Upper lobe of left lung (tissue), 6 donors: ENCODE measurements at places on chromosomes 13 and 19.

- no peak for DNase-seq
These were observed 43.3 kb downstream of the ZNF146 start for GRCh38 chr19:36258028-36258875.

DNA sequence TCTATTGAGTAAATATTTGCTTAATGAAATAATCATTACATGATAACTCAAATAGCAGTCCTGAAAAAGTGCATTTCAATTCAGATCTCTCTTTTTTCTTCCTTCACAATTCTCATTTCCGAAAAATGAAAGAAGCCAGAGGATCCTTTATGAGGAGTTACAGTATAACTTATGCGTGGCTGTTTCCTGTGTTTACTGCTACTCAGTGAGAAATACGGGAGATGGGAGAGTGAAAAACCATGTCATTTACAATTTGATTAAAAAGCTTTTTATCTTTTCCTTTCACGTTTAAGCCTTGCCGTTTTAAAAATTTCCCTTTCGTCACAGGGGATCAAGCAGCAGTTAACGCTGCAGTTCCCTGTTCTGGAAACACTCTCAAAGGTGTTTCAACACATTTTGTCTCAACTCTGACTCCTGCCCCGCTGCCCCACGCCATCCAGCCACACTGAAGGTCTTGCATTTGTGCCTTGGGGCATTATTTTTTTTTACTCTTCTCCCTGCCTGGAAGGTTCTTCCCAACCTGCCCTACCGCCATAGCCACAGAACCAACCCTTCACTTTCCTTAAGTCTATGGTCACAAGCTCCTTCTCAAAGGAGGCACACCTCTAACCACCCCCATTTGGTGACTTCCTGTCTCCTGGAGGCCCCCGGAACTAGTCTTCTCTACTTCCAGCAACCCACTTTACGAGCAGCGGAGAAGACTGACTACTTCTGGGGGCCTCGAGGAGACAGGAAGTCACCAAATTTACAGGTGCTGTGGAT, 17.0 kb downstream of the KL start:
- no peak for DNase-seq

GRCh38 chr13:71624653-71625600, 242.1 kb downstream of the DACH1 start:
- no peak for DNase-seq

- DNase-seq = no peak
These were observed 748.1 kb downstream of the DACH1 start for GRCh38 chr13:71118779-71119364.

DNA sequence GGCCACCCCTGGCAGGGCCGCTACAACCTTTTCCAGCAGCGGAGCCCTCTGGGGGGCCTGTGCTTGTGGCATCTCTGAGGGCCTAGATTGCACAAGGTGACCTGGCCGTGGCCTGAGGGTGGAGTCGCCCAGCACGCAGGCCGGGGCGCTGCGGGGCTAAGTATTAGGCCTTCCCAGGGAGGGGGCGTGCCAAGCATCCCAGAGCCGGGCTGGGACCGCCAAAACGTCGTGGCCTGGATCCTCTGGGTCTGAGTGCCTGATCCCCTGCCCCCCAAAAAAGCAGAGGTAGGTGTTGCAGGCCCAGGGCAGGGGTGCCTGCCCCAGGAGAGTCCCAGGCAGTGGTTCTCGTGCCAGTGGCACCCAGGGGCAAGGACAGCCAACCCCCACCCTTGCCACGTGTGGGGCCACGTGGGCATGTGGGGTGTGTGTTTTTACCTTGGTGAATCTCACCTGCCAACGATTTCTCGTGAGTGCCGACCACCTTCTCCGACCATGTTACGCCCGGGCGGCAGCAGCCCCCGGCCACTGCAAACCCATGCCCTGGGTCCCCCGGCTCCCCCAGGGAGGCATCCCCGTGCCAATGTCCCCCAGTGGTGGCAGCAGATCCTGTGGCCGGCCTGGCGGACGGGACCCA, 12.6 kb upstream of the GNA15 start:
- DNase-seq = peak; percentile 77

DNA sequence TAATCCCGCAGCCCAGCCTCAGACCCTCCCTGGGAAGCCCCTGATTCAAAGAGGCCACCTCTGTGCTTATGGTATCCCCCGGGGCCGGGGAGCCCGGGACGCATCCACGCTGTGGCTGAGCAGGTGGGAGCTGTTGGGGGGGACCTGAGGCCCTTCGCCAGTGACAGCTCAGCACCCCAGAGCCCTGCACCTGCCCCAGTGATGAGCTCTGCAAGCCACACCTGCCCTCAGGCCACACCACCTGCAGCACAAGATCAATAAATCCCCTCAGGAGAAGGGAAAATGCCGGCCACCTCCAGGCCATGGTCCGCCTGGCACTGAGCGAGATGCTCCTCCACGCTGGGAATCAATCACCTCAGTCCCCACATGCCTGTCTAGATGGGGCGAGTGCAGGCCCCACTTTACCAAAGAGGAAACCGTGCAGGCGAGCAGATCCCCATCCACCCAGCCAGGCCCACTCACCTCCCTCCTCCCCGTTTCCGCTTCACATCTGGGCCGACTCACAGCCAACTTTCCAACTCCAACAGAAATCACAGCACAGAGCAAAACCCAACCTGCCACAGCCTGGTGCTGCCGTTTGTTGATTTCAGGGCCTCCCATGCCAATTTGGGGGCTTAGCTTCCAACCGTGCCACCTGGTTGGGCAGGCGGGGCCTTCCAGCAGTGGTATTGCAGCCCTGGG, 12.8 kb downstream of the MOB3A start:
- peak; percentile 62 for DNase-seq

GRCh38 chr19:31890230-31890629, 455.2 kb upstream of the ZNF507 start:
- no peak for DNase-seq

DNA sequence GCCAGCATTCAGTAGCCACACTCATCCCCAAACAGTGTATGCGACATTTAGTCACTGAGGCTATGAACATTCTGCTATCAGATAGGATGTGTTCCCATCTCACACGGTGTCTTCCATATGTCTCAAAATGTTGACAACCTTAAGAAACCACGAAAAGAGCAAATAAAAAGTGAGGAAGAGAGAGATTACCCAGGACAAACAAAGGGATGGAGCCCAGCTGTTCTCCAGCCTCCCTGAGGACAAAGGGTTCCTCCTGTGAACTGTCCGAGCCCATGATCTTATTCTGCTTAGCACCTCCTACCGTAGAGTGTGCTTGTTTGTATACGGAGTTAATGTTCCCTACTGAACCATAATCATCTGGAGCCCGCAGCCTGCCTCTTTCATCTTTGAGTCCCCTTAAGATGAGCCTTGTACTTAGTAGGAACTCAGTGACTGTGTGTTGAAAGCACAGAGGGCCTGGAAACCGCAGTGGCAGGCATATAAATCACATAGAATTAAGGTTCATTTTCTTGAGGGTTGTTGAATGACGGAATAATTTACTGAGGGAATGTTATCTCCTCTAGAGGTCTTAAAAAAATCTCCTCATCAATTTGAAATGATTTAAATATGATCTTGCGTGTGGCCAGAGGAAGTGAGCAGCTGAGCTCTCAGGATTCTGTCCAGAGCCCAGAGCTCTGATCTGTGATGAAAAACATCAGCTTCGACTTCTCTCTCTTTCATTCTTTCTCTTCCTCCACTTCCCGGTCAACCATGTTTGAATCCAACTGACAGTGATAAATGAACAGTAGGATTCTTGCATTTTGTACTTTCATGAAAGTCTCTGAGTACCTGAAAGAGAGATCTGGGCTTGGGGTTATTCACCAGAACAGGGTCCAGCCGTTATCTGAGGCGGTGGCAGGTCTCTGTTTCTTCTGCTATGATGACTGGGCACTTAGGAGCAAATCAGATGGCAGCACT, 200.5 kb downstream of the KLF5 start:
- no peak for DNase-seq

GRCh38 chr13:38766799-38767198, 79.9 kb downstream of the FREM2 start:
- no peak for DNase-seq

GRCh38 chr13:106306748-106307277, 228.6 kb downstream of the EFNB2 start:
- no peak for DNase-seq

- no peak for DNase-seq
These were observed 17.1 kb downstream of the SHISA7 start for GRCh38 chr19:55426042-55426441.

- no peak for DNase-seq
These were observed at the start of gene PRMT1 for GRCh38 chr19:49677231-49677900. TSS of gene PRMT1 (plus strand) at chr19:49677271. CDS start at chr19:49677281, 10 bp downstream.

DNA sequence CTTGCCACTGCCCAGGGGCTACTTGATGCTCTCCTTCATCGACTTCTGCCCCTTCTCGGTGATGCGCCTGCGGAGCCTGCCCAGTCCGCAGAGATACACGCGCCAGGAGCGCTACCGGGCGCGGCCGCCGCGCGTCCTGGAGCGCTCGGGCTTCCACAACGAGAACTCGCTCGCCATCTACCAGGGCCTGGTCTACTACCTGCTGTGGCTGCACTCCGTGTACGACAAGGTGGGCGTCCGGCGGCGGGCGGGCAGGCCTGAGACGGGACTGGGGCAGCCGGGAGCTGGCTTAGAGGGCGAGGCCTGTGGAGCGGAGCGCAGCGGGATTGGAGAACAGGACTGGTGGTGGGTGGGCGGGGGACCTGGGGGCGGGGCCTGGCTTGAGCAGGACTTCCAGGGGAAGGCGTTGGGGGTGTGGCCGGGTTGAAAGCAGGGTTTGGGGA, 12.7 kb upstream of the PSMD8 start:
- peak; percentile 80 for DNase-seq

DNA sequence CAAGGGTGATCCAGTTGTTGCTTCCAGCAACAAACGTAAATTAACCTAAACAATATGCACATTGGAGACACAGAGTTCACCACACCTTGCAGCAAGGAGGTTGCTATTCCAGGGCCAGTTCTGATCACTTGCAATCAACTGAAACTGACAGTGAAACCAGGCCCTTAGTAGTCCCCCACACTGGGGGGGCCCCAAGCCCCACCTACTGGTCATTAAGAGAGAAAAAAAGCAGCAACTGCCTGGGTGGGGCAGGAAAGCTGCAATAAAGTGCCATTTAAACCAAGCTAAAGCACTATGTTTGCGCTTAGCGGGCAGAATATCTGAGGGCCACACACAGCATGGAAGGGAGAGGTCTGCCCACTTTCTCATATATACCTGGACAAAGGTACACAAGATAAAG, 51.5 kb downstream of the ATP7B start:
- DNase-seq = no peak

DNA sequence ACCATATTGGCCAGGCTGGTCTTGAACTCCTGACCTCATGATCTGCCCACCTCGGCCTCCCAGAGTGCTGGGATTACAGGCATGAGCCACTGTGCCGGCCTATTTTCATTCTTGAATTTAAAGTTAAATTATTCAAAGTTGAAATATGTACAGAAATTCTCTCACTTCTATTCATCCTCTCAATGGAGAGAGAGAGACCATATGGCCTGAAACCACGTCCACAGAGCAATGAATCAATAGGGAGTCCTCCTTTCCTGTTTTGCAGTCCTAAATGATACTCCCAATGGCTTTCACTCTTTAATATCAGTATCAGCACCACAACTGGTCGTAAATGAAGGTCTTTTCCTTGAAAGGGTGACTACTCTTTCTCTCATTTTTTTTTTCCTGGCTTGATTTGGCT, 30.5 kb upstream of the KCTD4 start:
- no peak for DNase-seq

DNA sequence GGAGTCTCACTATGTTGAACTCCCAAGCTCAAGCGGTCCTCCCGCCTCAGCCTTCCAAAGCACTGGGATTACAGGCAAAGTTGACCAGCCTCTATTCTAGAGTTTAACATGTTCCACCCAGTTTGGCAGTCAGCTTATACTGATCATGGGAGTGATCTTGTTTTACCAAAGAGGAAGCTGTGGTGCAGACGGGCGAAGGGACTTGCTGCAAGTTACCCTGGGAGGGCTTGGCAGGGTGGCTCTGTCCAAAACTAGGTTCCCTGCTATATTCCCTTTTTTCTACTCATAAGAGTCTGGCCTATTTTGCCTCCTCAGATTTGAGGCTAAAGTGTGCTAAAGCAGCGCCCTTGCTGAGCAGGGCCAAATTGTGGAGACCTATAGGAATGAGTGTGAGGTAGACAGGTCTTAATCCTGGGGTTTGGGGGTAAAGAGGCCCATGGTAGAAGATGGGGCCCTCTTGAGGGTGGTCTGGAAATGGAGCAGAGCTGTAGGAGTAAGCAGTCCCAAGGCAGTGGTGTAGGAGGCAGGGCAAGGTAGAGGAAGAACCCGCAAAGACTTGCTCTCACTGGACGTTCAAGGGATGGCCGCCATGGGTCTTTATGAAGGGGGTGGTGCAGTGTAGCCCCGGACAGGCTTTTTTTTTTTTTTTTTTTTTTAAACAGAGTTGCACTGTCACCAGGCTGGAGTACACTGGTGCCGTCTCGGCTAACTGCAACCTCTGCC, 3.3 kb downstream of the RPS19 start:
- DNase-seq = no peak

DNA sequence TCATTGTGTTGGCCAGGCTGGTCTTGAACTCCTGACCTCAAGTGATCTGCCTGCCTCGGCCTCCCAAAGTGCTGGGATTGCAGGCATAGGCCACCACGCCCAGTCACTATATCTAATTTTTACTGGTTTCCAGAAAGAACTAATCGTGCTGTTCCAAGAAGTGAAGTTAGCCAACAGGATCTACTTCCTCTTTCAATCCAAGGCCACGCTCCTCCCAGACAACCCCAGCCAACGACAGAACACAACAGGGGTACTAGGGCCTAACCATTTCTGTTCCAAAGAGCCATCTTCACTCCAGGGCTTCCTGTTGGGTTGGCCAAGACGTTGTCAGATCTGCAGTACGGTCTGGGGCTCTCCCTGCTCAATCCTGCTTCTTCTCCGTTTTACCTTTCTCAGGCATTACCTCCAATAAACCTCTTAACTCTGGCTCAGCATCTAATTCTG, 7.0 kb upstream of the LSM14A start:
- no peak for DNase-seq

DNA sequence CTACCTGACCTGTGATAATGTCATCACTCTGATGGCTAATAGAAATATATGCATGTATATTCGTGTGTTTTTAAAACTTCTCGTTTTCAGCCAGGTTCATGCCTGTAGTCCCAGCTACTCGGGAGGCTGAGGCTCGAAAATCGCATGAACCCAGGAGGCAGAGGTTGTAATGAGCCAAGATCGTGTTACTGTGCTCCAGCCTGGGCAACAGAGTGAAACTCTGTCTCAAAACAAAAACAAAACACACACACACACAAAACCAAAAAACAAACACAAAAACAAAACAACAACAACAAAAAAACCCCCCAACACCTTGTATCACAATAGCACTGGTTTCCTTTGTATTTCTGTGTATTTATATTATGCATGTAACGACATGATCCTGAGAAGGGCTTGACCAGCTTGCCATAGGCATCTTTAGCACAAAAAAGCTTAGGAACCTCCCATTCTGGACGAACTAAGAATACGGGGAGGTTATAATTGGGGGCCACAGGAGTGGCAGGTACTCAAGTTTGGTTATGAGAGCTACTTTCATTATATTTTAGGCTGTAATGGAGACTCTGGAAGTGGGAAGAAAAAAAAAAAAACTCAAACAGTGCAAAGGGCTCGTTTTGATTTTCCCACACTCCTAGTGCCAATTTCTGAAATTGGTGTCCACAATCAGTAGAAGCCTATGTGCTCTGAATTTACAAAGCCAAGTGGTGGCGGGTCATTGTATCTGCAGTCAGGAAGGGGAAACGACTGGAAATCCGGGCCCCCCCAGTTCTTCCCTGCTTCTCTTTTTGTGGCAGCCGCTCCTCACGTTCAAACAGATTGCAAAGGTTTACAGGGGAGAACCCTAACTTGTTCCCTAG, 1.2 kb upstream of the ACP7 start:
- no peak for DNase-seq

GRCh38 chr19:56939951-56940350, 99.4 kb upstream of the PEG3 start:
- DNase-seq = no peak
